ENCODE measurements at places on chromosomes 2 and 18.

DNA sequence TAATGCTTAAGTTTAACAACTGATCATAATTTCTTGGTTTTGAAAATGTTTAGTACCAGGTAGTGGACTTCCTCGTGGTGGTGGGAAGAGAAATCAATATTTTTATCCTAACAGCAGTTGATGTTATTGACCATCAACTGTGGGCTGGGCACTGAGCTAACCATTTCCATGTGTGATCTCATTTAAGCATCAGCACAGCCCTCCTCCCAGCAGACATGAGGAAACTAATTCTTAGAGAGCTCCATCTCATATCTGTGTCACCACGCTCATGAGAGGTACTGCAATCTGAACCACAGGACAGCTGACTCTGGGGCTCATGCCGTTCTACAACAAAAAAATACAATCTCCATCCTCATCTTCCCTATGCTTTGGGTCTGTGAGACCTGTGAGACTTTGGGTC is 332.8 kb upstream of the RAB12 start:
- H3K36me3 ChIP-seq = no peaks in the 10 kb centered on the region
- no peaks in the 10 kb centered on the region for H3K4me1 ChIP-seq
- DNase-seq = no peak
- peaks cover 2% of the 10 kb centered on the region for H3K27me3 ChIP-seq
- H3K27ac ChIP-seq = no peak overlapping the region

DNA sequence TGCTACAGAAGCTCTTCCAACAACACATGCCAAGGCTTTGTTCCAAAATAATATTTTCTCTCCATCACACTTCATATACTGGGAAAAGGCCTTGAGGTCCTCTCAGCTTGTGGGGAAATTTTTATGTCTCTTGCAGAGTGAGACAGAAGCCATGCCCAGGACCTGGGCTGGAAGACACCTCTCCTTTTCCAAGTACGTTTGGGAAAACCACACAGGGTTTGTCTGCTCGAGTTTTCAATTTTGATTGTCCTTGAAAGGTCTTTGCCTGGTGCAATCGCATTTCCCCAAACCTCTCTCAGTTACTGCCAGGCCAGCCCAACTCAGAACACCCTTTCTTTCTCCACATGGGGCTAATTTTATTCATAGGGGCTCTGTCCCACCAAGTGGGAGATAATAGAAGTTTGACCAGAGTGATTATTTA is 272.2 kb downstream of the OSR1 start:
- no peak overlapping the region for H3K27ac ChIP-seq
- H3K4me3 ChIP-seq = no peak overlapping the region
- H3K36me3 ChIP-seq = peaks cover 7% of the 10 kb centered on the region
- H3K4me1 ChIP-seq = no peaks in the 10 kb centered on the region
- H3K27me3 ChIP-seq = no peaks in the 10 kb centered on the region

DNA sequence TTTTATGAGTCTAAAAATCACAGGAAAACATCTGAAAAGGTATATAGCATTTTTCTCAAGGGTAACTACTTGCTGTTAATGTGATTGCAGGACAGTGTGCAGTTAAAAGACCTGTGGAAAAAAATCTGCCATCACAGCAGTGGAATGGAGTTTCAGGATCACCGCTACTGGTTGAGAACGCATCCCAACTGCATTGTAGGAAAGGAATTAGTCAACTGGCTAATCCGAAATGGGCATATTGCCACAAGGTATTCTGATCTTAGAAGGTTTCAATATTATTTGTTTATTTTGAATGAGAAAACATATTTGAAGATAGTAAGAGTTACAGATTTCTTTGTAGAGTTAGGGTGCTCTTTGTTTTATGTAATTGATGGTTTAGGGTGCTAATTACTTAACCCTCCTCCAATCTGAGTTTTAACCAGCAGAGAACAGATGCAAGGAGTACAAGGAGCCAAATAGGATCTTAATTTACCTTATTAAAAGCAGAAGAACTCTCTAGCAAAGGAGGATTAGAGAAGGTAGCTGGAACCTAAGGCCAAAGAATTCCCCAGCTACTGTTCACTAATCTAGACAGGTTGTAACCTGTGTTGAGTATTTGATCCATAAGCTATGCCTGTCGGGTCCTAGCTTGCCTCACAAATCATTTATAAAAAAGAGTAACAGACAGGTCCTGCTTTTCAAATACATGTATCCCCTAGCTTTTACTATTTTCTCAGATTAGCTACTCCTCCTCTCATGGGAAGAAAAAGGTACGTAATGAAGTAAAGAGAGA is 35.0 kb downstream of the PIKFYVE start:
- peak overlapping the region; percentile 17 for H3K27ac ChIP-seq
- peaks cover 34% of the 10 kb centered on the region for H3K36me3 ChIP-seq
- DNase-seq = no peak
- peaks cover 8% of the 10 kb centered on the region for H3K4me1 ChIP-seq
- H3K27me3 ChIP-seq = no peaks in the 10 kb centered on the region

GRCh38 chr2:106026271-106027190 is 167.6 kb downstream of the UXS1 start:
- no peaks in the 10 kb centered on the region for H3K36me3 ChIP-seq
- H3K27me3 ChIP-seq = peaks cover 3% of the 10 kb centered on the region
- DNase-seq = no peak
- no peak overlapping the region for H3K4me3 ChIP-seq

DNA sequence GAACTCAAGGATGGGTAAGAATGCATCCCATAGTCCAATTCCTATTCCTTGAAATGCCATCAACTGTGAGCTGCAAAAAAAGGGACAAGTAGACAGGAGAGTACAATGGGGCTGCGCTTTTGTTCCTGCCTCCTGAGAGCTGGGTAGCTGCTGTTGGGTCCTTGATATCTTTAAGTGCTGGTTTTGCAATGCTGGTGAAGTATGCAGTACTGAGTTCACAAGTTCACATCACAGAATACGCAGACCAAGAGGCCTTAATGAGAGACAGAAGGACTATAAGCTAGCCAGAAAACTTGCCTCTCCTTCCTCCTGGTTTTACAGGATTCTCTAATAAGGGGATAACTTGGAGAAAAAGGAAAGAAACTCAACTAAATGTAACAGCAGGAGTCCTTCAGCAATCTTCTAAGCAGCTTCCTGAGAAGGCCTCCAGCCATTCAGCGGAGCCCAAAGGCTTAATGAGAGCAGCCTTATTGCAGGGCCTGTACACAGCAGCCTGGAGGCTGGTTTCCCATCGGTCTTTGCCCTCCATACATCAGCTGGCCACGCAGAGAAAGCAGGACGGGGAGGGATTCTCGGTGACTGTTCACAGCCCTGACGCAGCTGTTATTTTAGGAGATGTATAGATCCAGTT is 293.1 kb downstream of the CDCA7 start:
- no peak overlapping the region for H3K27ac ChIP-seq
- DNase-seq = no peak
- H3K4me3 ChIP-seq = no peak overlapping the region
- H3K27me3 ChIP-seq = peaks cover 6% of the 10 kb centered on the region

DNA sequence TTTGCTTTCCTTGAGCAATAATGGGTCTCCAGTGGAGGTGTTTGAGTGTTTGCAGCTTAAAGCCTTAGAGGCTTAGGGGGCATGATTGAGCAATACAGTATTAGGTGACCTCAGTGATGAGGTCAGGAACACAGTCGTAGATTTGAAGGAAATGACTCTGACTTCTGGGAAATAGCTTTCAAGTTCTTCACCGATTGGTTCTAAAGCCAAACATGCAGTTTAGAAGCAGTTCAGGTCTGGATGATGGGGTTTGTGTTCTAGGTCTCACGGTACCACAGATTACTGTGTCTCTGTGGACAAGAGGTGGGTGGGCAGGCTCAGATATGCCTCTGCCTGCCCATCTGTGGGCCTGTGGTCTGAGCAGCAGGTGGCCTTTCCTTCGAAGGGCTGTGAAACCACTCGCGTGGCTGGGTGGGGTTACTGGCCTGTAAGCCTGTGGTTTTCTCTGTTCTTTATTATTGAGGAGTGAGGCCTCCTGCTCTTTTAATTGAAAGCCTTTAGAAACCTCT is 7.8 kb downstream of the MTHFD2 start:
- H3K27ac ChIP-seq = peak overlapping the region; percentile 94
- H3K4me3 ChIP-seq = peak overlapping the region; percentile 73
- H3K36me3 ChIP-seq = peaks cover 14% of the 10 kb centered on the region
- no peaks in the 10 kb centered on the region for H3K27me3 ChIP-seq
- H3K4me1 ChIP-seq = peaks cover 21% of the 10 kb centered on the region

GRCh38 chr2:185507719-185508118 is 230.9 kb upstream of the FSIP2 start:
- H3K36me3 ChIP-seq = peaks cover 2% of the 10 kb centered on the region
- H3K27me3 ChIP-seq = no peaks in the 10 kb centered on the region
- no peak for DNase-seq

DNA sequence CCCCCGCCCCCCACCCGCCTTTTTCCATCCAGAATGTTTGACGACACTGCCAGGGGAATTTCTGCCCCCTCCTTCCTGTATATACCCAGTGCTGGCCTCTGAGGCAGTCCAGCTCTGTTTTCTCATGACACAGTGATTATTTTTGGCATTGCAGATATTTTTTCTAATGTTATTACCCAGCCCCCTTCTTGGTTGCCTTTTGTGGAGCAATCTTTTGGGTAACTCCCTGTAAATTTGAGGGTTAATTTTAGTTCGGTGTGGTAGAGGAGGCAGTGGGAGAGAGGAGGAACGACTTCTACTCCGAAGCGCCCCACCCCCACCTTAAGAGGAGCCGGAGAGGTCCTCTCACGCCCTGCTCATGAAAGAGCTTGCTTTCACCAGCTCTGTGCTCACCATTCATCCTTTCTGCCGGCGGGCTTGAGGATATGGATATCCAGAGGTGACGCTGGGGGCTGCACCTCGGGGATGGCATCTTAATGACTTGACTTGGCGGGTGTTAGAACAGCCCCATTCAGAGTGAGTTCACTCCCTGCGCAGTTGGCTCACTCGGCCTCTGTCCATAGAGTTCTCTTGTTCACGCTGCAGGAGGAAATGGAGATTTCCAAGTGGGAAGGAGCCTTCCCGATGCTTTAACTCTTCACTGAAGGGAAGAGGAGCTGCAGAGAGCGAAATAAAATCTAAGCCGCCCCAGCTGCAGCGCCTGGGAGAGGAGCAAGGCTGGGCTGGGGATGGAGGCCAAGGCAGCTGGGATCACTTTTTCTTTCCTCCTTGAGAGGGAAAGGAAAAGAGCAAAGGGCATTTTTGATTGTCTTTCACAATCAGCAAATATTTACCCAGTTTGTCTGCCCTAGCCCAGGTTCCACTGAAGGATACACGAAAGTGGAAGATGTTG is 38.4 kb downstream of the EPAS1 start:
- H3K36me3 ChIP-seq = no peaks in the 10 kb centered on the region
- H3K4me3 ChIP-seq = no peak overlapping the region
- peaks cover 14% of the 10 kb centered on the region for H3K27me3 ChIP-seq
- H3K27ac ChIP-seq = no peak overlapping the region

DNA sequence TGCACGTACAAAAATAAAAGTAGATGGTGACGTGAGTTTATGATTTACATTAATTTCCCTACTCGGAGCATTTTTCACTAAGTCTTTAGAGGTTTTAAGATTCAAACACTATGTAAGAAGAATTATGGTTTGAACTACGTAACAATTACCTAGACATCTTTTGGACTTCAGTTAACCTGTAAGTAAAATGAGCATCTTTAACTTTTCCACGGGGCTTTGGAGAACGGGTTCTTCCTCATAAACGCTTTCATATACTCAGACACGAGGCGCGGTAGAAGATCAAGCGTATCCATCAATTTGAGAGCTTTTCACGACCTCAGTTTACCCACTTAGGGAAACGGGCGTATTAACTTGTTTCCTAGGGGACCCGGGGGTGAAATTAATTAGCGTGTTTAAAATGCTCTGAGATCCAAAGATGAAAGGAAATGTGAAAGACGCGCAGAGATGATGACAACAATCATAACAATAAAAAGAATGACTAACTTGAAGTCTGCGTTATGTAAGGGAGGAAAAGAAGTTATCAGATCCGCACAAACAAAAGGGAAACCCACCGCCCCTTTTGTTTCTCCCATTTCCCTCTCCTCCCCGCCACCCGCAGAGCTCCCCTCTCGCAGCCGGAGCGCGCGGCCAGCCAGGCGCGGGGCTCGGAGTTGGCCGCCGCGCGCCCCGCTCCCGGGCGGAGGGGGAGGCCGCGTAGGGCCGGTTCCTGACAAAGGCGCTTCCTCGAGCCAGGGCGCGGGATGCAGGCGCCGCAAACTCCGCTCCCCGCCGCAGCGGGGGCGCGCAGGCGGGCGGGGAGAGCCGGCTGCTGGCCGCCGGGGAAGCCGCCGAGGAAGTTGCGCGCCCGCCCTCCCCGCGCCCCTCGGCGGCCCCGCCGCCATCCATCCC is 807 bp downstream of the PELI1 start:
- peak overlapping the region; percentile 98 for H3K4me3 ChIP-seq
- peak overlapping the region; percentile 99 for H3K27ac ChIP-seq
- H3K4me1 ChIP-seq = peaks cover 37% of the 10 kb centered on the region
- no peaks in the 10 kb centered on the region for H3K27me3 ChIP-seq

DNA sequence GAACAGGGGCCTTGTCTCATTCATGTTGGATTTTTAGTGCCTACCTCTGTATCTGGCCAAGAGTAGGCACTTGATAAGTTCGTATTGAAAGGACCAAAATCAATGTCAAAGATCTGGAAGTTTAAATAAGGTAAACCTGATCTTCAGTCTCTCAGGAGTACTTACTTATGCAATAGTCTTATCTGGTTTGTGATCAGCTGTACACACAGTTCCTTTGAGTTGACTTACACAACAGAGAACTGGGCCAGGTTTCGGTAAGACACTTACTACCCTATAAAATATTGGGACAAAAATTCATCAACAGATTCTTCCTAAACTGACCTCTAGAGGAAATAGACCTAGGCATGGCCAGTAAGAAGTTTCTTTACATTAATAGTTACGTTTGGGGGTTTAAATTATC is 113.6 kb upstream of the NXPH2 start:
- H3K27ac ChIP-seq = no peak overlapping the region
- no peak for DNase-seq
- no peaks in the 10 kb centered on the region for H3K27me3 ChIP-seq
- H3K4me3 ChIP-seq = no peak overlapping the region
- no peaks in the 10 kb centered on the region for H3K4me1 ChIP-seq

DNA sequence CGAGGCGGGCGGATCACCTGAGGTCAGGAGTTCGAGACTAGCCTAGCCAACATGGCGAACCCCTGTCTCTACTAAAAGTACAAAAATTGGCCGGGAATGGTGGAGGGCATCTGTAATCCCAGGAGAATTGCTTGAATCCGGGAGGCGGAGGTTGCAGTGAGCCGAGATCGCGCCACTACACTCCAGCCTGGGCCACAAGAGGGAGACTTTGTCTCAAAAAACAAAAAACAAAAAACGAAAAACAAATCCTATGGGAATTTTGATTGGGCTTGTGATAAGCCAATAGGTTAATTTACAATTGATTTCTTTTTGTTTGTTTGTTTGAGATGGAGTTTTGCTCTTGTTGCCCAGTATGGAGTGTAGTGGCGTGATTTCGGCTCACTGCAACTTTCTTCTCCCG is 24.2 kb upstream of the TOGARAM2 start:
- DNase-seq = no peak
- no peaks in the 10 kb centered on the region for H3K36me3 ChIP-seq
- H3K27me3 ChIP-seq = no peaks in the 10 kb centered on the region
- peaks cover 6% of the 10 kb centered on the region for H3K4me1 ChIP-seq

DNA sequence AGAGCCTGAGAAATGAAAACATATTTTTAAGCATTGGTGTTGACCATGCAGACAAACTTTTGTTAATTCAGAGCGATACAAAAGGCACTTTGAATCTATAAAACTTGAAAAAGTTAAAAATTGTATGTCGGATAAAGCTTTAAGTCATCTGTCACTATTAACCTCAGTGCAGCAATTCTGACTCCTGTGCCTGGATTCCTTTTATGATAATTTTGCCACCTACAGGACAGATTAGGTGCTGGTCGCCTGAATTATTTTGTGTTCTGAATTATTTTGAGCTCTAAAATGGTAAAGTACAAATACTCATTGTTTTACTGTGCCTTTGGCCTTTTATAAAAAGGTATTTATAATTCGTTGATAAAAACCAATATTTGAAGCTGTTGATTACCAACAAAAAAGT is 19.4 kb upstream of the RNF138 start:
- H3K4me3 ChIP-seq = no peak overlapping the region
- H3K4me1 ChIP-seq = peaks cover 2% of the 10 kb centered on the region
